ENCODE measurements at places on chromosomes 3 and 15.

- DNase-seq: no peak
Measured at GRCh38 chr15:55007561-55007960, 189.2 kb downstream of the RSL24D1 start.

GRCh38 chr15:91331581-91331980, 231.5 kb downstream of the SV2B start:
- no peak for DNase-seq

DNA sequence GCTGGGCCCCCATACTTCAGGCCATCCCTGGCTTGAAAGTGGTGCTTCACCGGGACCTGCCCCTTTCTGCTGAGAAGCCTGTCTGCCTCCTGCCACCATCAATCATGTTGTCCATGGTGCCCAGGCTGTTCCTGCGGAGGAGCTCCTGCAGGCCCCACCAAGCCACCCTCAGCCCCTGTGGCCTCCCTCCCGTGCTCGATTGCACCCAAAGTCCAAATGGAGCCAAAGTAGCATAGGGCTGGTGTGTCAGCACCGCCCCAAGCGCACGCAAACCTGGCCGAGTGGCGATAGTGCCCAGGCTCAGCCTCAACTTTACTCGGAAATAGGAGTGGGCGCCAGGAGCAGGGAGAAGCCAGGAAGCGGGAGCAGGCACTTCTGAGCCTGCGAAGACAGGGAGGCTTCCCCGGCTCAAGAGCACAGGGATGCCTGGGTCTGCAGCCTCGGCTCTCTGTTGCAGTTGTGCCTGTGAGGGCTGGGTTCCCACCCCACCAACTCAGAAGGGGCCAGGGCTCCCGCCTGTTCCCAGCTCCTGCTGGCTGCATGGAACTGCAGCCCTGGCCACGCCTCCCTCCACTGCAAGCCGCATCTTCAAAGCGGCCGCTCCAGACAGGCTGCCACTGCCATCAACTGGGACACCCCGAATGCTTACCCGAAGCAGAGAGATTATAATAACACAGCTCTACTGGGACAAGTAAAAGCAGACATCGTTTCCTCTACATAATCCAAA, 203.0 kb downstream of the ARRDC4 start:
- DNase-seq: no peak

DNA sequence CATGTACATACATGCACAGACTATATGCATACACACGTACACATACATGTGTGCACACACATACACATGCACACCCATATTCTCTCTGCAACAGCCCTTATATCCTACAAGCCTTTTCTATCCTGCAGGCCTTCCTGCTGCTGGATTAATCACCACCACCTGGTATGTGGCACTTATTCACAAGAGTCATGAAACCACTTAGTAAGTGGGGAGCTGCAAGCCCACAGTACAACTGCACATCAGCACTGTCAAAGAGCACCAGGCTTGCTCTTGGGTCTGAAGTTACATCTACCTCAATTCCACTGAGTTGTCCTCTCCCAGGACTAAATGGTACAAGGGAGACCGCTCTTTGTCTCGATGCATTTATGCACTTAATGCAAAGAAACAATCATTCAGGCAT, 233.2 kb downstream of the KLF13 start:
- DNase-seq: no peak

DNA sequence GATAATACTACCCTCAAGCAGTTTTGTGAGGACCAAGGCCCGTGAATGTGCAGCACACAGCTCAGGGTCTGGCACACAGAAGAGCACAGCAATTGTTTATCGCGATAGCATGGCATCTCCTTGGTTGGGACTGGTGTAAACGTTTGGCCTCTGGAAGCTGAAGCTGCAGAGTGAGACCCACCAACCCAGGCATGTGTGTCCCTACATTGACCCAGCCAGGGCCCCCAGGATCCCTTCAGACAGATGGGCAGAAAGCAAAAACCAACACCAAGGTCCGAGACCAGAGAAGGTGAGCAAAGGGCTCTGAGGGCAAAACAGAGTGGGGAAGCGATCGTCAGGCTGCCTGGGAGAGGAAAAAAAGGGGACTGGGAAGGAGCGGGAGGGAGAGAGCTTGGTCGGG, 12.6 kb upstream of the PSTPIP1 start:
- no peak for DNase-seq

DNA sequence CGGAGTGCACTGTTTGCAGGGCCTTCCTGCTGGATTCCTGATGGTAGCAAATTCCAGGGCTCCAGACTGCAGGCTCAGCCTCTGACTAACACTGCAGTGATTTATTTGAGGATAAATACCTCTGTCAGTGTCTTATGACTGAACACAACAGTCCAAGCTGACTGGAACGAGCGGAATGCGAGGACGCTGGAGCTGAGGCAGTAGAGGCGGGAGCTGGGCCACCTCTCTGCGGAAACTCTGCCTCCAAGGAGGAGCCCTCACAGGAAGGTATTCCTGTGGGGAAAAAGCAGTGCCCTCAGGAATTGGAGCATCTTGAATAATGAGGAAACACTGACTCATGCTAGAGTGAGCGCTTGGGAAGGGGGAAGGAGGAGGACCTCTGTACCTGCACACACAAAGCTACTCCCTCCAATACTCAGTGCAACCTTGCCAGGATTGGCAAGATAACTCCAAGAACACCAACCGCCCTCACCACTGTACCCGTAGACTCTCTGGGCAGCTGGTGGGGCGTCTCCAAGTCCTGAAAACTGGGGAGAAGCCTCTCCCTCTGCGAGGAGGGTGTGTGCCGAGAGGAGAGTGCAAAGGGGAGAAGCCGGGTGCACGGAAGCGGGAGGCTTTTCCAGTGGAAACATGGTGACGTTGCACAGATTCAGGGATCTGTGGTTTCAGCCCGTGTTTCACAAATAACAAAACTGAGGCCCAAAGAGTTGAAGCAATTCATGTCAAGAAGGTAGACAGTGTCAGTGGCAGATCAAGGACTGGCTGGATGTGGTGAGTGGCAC, 43.0 kb downstream of the VGLL4 start:
- DNase-seq: no peak

GRCh38 chr15:63972801-63973200, 73.5 kb downstream of the DAPK2 start:
- no peak for DNase-seq

- DNase-seq: no peak
Measured at GRCh38 chr3:149605902-149606301, 51.9 kb downstream of the WWTR1 start.

- DNase-seq: no peak
Measured at GRCh38 chr3:156548041-156548687, 6.8 kb downstream of the SSR3 start.

DNA sequence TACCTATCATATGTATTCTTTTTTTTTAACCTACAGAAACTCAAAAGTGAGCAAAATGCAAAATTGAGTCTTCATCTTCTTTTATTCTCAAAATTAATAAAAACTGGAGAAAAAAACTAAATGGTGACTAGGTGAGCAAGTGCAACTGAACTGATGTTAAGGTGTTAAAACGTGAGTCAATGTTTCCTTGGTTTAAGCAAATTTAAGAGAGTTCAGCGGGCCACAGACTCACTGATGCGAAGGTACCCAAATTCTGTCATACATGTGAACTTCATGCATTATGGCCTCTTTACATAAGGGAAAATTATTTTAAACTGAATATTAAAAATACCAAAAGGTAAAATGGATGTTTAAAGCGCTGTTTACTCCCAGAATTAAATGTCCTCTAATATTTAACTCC, 206.6 kb downstream of the FOXP1 start:
- no peak for DNase-seq

DNA sequence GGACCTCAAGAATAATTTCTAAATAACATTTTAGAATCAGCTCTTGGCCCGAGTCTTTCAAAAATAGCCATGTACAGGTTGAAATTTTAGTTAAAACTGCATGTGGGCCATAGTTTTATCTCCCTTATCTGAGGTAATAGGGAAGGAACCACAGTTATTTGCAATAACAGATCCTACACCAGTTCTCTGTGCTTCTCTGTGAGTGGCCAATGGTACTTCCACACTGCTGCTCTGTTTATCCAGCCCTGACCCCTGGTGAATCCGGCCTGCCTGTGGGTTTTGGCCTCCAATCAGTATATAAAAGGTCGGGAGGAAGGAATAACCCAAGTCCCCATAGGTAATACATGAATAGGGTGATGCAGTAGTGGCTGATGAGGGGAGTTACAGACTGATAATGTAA, 48.0 kb upstream of the TNIK start:
- DNase-seq: no peak

DNA sequence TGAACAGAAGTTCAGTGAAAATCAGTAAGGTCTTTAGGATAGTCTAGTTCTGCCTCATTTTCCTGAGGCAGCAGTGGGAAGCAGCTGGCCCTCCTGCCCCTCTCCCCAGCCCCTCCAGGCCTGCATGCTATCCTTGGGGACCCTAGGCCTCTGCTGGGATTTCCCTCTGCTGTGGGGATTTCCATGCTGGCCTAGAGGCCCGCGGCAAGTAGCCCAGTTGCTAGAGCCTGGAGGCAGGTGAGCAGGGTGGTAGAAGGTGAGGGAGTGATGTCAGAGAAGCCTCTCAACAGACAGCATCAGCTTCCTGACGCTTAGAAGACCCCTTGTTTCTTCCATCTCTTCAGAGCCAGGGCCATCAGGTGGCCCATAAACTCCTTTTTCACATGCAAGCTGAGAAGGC, 305.8 kb upstream of the THBS1 start:
- no peak for DNase-seq
